ENCODE measurements at places on chromosomes 3 and 15. TPM values are rescaled to one million over a fixed set of nuclear protein-coding genes. Genes with fewer than 3 reads are reported as not detected.

CFAP100 gene
- not detected for polyA plus RNA-seq

DNA sequence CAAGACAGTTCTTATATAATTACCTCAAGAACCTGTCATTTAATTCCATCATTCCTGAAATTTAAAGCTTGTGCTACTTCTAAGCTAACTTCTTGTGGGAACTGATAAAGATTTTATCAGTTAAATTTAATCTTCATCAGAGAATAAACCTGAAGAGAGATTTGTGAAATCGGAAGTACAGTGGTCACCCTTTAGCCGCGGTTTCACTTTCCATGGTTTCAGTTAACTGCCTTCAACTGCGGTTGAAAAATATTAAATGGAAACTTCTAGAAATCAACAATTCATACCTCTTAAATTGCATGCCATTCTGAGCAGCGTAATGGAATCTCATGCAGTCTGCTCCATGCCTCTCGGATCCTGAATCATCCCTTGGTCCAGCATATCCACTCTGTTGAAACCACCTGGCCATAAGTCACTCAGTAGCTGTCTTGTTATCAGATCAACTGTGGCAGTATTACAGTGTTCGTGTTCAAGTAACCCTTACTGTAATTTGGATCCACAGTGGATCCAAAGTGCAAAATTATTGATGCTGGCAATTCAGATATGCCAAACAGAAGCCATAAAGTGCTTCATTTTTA is 626.1 kb downstream of the CADM2 start:
- DNase-seq, result no peak

DNA sequence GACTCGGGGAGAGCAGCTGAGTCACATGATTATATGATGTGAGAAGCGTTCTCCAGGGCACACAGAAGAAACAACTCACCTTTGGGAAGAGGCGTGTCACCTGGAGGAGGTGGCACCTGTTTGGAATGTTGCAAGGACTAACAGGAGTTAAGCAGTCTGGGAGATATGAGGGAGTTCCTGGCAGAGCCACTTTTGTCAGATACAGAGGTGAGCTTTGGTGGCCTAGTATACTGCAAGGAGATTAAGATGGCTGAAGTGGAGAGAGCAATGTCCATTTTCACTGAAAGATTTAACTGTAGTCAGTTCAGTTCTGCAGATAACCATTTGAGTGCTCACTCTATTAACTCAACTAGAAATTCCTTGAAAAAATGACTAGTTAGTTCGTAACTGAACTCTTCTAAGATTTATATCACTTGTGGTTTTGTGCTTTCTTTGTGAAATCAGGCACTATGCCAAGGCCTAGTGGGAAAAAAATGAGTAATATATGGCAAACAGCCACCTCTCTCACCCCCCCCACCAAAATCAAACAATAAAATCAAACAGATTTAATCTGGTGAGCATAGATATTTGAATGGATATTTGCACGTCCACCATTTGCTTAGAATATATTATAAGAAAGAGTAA is 61.3 kb downstream of the CRYBG3 start:
- DNase-seq, result peak; percentile 48

DNA sequence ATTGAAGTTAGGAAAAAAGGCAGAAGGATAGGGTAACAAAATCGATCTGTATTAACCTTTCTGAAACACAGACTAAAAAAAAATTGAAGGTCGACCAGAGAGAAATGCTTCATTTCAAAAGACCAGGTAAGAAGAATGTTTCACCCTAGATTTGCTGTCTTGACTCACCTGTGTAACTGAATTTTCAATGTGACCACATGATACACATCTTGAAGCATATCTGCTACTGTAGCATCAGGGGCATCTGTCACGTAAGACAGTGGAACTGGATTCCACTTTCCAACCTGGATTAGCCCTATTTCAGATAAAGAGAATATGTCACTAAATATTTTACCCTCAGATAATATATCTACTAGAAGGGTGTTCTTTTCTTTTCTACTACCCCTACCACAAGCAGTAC is 9.3 kb downstream of the SATB1 start:
- DNase-seq, result no peak

HGD gene
- 13.5 TPM for polyA plus RNA-seq

- DNase-seq, result peak; percentile 55
Measured at GRCh38 chr3:108477511-108478147, 32.8 kb downstream of the MYH15 start.

DNA sequence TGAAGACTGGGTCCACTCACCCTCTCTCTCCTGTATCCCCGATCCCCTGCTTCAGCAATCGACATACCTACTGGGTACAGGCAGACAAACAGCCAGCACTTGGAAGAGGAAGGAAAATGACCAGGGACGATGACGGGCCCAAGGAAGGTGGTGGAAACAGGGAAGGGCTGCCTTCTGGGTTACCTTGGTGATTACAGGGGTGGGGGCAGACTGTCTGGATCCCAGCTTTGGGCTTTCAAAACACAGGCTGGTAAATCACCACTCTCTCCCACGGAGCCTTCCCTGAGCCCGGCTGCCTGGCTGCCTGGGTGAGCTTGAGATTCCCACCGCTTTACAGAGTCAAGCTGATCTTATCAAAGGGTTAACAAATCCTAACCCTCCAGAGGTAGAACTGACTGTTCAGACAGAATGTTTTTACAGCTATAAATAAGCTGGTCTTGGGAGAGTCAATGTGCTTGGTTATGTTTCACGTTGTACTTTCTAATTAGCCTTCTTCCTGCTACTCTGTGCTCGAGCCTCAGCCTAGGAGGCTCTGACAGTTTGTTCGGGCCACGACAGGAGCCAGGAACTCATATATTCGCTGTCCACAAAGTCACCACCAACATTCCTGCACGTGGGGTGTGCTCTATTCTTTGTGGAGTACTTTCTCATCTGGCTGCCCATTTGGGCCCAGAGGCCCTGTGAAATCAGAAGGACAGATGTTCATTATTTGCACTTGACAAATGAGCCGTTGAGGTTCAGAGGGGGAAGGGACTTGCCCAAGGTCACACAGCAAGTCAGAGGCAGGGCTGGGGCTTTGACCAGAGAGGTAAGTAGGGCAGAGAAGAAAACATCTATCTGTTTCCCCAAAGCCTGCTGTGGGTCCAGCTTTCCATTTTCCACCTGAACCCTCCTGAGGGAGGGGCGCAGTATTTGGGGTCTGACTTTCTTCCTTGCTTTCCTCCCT is 63.5 kb downstream of the FEM1B start:
- no peak for DNase-seq

GRCh38 chr3:131658771-131659170 is 156.0 kb upstream of the MRPL3 start:
- DNase-seq, result no peak

HESX1 gene
- polyA plus RNA-seq, result 1.4 TPM

- no peak for DNase-seq
Measured at GRCh38 chr3:49634736-49635135, 39.4 kb upstream of the APEH start.

GRCh38 chr15:80895091-80895490 is 94.5 kb downstream of the MESD start:
- DNase-seq, result no peak

DNA sequence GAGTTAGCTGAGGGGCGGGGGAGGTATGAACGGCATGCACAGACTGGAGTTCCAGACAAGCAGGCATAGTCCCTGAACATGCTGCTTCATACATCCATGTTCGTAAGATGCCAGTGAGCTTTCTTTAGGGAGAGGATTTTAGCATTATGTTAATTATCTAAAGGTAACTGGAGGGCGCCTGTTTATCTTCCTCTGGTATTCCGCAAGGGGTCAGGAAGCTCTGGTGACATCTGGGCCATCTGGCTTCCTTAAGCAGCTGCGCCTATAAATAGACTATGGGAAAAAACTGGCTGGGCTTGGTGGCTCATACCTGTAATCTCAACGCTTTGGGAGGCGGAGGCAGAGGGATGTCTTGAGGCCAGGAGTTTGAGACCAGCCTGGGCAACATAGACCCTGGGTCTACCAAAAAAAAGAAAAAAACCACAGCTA is 1.5 kb upstream of the FBXO22 start:
- no peak for DNase-seq

DNA sequence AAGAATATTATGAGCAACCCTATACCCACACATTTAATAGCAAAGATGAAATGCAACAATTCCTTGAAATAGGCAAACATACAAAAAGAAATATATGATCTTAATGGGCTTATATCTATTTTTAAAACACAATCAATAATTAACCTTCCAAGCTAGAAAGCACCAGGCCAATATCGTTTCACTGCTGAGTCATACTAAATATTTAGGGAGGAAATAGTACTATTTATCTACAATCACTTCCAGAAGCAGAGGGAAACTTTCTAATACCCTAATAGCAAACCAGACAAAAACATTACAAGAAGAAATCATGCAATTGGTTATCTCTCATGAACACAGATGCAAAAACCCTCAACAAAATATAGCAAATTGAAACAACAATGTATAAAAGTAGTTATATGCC is 207.8 kb downstream of the MTHFS start:
- no peak for DNase-seq

DNA sequence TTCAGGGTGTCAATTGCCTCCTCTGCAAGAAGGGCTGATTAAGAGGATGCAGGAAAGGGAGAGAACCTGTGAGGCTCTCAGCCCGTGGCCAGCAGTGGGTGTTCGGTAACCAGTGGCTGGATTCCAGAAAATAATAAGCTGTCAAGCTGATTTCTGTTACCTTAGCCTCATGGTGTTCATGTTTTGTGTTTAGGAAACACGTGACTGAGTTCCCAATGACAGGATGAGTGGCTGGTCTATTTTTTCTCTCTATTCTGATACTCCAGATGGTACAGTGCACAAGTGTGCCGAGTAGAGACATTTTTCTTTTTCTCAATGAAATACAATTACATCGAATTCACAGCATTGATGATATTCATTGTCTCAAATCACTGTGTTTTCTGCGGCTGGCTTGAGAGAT is 43.6 kb downstream of the EDEM1 start:
- no peak for DNase-seq

DNA sequence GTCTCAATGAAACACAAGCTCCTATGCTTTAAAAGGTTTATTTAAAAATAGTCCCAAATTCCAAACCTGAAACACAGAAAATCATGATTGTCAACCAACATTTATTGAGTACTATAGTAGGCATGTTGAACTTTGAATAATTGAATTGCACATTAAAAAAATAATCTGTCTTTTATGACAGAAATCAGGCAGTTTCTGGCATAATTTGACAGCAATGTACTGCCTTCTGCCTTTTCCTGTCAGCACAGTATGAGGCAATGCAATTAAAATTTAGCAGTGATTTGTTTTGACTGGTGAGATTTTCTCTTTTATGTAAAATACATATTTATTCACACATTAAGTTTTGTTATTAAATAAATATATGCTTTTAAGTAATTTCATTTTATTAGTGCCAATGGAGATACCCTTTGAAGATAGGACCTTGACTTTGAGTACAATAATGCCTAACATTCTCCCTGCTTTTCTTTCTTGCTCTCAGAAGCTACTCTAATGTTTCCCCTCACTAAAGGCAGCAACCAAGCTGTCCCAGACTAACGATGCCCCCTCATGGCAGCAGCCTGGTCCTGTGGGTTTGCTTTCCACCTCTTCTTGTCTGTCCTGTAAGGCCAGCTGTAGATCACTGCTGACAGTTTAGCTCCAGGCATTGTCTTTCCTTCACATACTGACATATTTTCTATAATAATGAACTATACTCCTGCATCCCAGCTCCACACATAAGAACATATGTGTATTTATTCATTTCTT is 346.7 kb downstream of the IL20RB start:
- no peak for DNase-seq

GRCh38 chr3:127529346-127530188 is 61.0 kb downstream of the TPRA1 start:
- DNase-seq, result no peak

DNA sequence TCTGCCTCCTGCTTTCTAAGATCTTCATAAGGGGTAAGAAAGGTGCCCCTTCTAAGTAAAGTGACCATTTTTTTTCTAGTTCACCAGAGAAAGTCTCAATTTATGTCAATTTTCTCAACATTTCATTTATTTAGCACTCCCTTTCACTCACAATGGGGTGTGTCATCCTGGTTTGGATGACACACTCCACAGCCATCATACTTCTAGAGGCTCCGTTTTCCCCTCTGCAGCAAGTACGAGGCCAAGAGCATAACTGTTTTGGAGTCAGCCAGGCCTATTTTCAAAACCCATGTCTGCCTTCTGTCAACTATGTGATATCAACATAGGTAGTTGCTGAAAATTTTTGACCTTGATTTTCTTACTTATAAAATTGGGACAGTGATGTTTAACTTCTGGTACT is 703.2 kb downstream of the NLGN1 start:
- no peak for DNase-seq
